Immature natural killer cell (primary cell): ENCODE measurements at places on chromosomes 2 and 18. TPM values are rescaled to one million over a fixed set of nuclear protein-coding genes. Genes with fewer than 3 reads are reported as not detected.

The CGREF1 gene
- not detected for polyA plus RNA-seq

GRCh38 chr2:145631561-145631960 is 1111.6 kb upstream of the ZEB2 start:
- no peak for DNase-seq
- H3K27ac ChIP-seq, result no peak overlapping the region
- H3K4me1 ChIP-seq, result no peaks in the 10 kb centered on the region
- peaks cover 5% of the 10 kb centered on the region for H3K27me3 ChIP-seq

- no peaks in the 10 kb centered on the region for H3K4me1 ChIP-seq
- H3K27ac ChIP-seq, result no peak overlapping the region
- no peak overlapping the region for H3K4me3 ChIP-seq
- H3K27me3 ChIP-seq, result no peaks in the 10 kb centered on the region
- H3K36me3 ChIP-seq, result peaks cover 5% of the 10 kb centered on the region
Measured at GRCh38 chr18:73615506-73615905, 532.1 kb downstream of the FBXO15 start.

GRCh38 chr18:44620812-44621211 is 59.9 kb upstream of the SETBP1 start:
- H3K27me3 ChIP-seq, result peaks cover 14% of the 10 kb centered on the region
- DNase-seq, result no peak
- no peak overlapping the region for H3K4me3 ChIP-seq
- no peak overlapping the region for H3K27ac ChIP-seq
- peaks cover 9% of the 10 kb centered on the region for H3K36me3 ChIP-seq

GRCh38 chr18:44126598-44126997 is 554.1 kb upstream of the SETBP1 start:
- H3K4me3 ChIP-seq, result no peak overlapping the region
- peaks cover 4% of the 10 kb centered on the region for H3K27me3 ChIP-seq
- no peaks in the 10 kb centered on the region for H3K4me1 ChIP-seq
- no peak overlapping the region for H3K27ac ChIP-seq
- DNase-seq, result no peak

DNA sequence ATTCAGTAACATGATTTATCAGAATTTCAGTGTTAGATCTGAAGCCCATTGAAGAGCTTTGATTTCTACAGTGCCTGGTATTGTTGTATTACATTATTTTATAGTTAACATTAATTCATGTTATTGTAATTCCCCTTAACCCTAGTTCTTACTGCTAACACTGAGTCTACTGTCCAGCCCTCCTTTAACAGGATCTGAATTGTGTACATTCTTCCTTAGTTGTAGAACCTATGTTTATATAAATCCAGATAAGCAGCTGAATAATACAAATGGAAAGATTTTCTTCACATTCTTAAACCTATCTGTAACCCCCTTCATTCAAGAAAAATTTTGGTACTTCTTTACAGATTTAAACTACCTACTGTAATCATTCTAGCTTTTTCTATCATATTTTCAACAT is 14.7 kb downstream of the NDUFAF7 start:
- H3K4me3 ChIP-seq, result no peak overlapping the region
- H3K27ac ChIP-seq, result no peak overlapping the region
- H3K27me3 ChIP-seq, result no peaks in the 10 kb centered on the region

The RPRM gene
- polyA plus RNA-seq, result not detected

GRCh38 chr18:79583984-79584401 is 95.6 kb upstream of the CTDP1 start:
- no peaks in the 10 kb centered on the region for H3K27me3 ChIP-seq
- no peak for DNase-seq
- no peaks in the 10 kb centered on the region for H3K36me3 ChIP-seq

GRCh38 chr2:217077831-217078407 is 218.1 kb upstream of the TNP1 start:
- no peak overlapping the region for H3K27ac ChIP-seq
- H3K4me3 ChIP-seq, result no peak overlapping the region
- no peaks in the 10 kb centered on the region for H3K36me3 ChIP-seq
- no peak for DNase-seq

DNA sequence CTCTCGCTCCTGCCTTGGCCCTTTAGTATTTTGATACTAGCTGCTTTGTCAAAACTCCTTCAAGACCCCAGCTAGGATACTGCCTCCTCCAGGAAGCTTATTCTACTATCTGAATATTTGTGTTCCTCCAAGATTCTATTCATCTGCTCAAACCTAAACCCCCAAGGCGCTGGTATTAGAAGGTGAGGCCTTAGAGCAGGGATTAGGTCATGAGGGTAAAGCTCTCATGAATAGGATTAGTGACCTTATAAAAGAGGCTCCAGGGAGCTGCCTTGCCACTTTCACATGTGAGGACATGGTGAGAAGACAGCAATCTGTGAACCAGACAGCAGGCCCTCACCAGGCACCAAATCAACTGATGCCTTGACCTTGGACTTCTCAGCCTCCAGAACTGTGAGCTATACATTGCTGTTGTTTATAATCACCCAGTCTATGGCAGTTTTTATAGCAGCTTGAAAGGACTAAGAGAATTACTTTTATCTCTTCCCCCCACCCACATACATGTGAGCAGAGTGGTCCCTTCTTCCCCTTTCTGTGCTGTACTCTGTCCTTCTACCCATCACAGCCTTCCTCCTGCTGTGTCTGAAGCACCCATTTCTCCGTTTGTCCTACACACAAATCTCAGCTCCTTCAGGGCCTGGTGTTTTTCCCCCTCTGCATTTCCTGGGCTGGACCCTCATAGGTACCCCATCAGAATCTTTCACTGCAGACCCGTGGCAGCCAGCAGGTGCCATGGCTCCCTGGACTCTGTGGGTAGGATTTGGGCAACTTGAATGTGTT is 54.5 kb downstream of the HS1BP3 start:
- peak overlapping the region; percentile 72 for H3K4me3 ChIP-seq
- no peak for DNase-seq
- H3K27me3 ChIP-seq, result peaks cover 5% of the 10 kb centered on the region
- H3K4me1 ChIP-seq, result peaks cover 38% of the 10 kb centered on the region
- H3K36me3 ChIP-seq, result no peaks in the 10 kb centered on the region

DNA sequence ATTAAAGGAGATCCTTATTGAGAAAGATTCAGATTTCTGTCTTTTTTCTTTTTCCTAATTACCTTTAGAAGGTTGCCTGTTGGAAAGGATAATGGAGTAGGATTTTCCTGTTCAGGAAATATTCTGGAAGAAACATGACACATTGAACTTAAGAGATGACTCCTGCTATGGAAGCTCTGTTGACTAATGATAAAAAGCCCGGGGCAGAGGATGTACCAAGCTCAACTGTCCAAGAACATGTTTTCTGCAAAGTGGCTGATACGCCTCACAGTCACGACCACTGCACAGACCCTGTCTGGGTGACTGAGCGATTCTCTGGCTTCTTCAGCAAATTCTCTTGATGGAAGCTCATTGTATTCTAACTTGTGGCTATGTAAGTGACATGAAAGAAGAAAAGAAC is 86.2 kb upstream of the THOC1 start:
- DNase-seq, result no peak
- H3K27me3 ChIP-seq, result no peaks in the 10 kb centered on the region
- H3K27ac ChIP-seq, result no peak overlapping the region
- H3K4me1 ChIP-seq, result no peaks in the 10 kb centered on the region
- H3K36me3 ChIP-seq, result no peaks in the 10 kb centered on the region
- no peak overlapping the region for H3K4me3 ChIP-seq

DNA sequence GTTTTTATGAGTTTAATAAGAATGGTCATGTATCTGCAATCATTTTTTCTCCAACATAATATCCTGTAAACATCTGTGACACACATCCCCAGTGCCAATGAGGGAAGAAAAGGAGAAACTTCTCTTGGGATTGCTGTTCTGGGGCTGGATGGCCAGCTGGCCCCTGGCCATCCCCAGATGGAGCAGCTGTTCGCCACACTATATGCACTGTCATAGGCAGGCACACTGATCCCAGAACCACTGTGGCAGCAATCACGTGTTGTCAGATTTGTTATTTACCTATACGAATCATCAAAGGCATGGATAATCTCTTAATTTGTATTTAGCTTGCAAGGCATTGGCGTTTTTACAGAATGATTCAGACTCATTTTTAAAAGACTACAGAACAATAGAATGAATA is 167.6 kb upstream of the ACAA2 start:
- H3K4me1 ChIP-seq, result no peaks in the 10 kb centered on the region
- H3K27me3 ChIP-seq, result peaks cover 9% of the 10 kb centered on the region
- DNase-seq, result no peak
- H3K36me3 ChIP-seq, result no peaks in the 10 kb centered on the region
- H3K27ac ChIP-seq, result no peak overlapping the region
- H3K4me3 ChIP-seq, result no peak overlapping the region

DNA sequence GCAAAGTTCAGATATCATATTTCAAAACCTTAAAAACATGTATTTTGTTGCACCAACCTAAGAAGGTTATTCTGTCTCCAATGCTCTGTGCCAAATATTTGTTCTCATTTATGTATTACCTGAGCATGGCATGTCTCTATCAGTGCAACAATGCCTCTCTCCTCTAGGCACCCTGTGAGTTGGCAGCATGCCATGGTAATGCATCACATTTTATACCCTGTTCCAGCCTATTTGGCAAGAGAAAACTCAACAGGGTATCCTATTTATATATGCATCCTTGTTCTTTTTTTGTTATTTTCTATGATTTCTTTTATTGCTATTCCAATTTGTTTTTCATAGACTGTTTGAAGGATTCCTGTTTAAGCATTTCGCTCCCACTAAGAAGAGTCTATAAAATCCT is 126.3 kb upstream of the NRXN1 start:
- no peaks in the 10 kb centered on the region for H3K4me1 ChIP-seq
- DNase-seq, result no peak
- H3K36me3 ChIP-seq, result no peaks in the 10 kb centered on the region
- H3K4me3 ChIP-seq, result no peak overlapping the region

DNA sequence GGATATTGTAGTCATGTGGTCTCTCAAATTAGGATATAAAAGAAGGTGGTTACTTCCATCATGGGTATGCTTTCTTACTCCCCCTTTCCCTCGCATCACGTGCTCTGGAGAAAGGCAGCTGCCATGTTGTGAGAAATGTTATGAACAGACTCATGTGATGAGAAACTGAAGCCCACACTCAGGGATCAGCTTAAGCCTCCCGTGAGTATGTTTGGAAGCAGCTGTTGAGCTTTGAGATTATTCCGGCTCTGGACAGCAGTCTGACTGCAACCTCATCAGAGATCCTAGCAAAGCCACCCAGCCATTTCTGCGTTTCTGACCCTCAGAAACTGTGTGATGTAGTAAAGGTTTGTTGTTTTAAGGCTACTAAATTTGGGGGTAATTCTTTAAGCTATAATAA is 700.1 kb downstream of the ADCYAP1 start:
- DNase-seq, result no peak
- no peaks in the 10 kb centered on the region for H3K27me3 ChIP-seq
- no peaks in the 10 kb centered on the region for H3K4me1 ChIP-seq
- no peak overlapping the region for H3K4me3 ChIP-seq
- H3K36me3 ChIP-seq, result no peaks in the 10 kb centered on the region
- H3K27ac ChIP-seq, result no peak overlapping the region

The LRRTM1 gene
- polyA plus RNA-seq, result not detected

DNA sequence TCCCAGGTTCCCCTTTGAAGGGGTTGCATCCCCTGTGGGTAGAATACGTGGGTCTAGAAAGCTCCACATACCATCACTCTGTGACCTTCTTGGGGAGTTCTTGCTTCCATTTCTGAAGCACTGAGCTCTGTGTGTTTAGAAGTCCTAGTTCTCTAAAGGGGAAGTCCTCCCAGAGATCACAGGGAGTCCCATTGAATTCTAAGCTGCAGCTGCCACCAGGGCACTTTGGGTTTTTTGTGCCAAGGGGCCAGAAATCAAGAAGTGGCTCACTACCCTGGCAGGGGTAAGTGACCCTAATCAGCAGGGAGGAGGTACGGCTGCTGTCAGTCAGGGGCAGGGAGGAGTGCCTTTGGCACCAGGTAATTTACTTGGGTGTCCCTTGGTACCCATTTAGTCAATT is 70.9 kb downstream of the EHD3 start:
- DNase-seq, result no peak
- no peak overlapping the region for H3K4me3 ChIP-seq
- H3K4me1 ChIP-seq, result no peaks in the 10 kb centered on the region

- no peak overlapping the region for H3K4me3 ChIP-seq
- H3K4me1 ChIP-seq, result no peaks in the 10 kb centered on the region
- H3K27ac ChIP-seq, result no peak overlapping the region
- no peak for DNase-seq
Measured at GRCh38 chr18:47679864-47680263, 250.6 kb downstream of the SMAD2 start.

The DPYSL5 gene
- polyA plus RNA-seq, result not detected

GRCh38 chr2:6934345-6934744 is 17.1 kb downstream of the RNF144A start:
- DNase-seq, result no peak
- peaks cover 8% of the 10 kb centered on the region for H3K36me3 ChIP-seq
- peaks cover 77% of the 10 kb centered on the region for H3K4me1 ChIP-seq

GRCh38 chr2:15159751-15160177 is 401.4 kb downstream of the NBAS start:
- H3K27me3 ChIP-seq, result peaks cover 2% of the 10 kb centered on the region
- DNase-seq, result no peak
- no peaks in the 10 kb centered on the region for H3K4me1 ChIP-seq
- H3K27ac ChIP-seq, result no peak overlapping the region

GRCh38 chr2:216318521-216318874 is 53.8 kb downstream of the MARCHF4 start:
- peaks cover 24% of the 10 kb centered on the region for H3K4me1 ChIP-seq
- no peaks in the 10 kb centered on the region for H3K27me3 ChIP-seq
- H3K4me3 ChIP-seq, result peak overlapping the region; percentile 54

DNA sequence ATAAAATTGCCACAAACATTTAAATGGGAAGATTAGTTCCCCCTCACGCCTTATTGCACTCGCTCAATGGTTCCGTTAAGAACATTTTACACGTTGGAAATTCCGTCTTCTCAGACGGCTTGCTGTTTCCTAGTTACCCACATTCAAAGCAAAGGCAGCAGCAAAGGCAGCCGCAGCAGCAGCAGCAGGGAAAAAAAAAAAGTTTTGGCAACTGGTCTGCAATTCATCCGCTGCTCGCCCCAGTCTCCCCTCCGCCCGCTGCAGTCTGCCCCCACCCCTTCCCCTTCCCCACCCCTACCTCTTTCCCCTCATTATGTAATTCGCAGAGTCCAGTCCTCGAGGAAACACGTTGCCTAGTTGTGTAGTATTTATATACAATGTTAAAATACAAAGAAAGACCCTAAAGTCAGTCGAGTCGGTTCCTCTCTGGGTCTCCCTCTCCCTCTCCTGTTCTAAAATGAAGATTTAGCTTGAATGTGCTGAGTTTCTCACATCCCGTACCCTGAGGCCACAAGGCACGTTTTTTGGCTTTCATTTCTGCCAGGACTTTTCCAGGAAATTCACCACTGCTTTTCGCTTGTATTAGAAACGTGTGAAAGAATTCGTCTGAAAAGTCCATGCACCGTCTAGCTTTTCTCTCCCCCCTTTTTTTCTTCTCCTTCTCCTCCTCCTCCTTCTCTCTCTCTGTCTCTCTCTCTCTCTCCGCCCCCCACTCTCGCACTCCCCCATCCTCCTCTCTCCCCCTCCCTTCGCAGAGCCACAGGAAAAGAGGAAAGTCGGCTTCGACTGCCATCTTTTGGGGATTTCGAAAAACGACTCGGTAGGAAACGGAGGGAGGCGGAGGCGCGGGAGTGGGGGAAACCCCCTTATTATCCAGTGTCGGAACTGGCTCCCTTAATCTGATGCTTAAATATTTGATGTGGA is 140.0 kb downstream of the MEIS1 start:
- peaks cover 4% of the 10 kb centered on the region for H3K36me3 ChIP-seq
- no peak for DNase-seq
- H3K27ac ChIP-seq, result no peak overlapping the region
- peaks cover 12% of the 10 kb centered on the region for H3K4me1 ChIP-seq
